Stimulated activated CD8-positive, alpha-beta memory T cell treated with anti-CD3 and anti-CD28 coated beads, Interleukin-15, amount 100 ng/mL, for 48 hours (primary cell): ENCODE measurements at places on chromosomes 5 and 9.

DNA sequence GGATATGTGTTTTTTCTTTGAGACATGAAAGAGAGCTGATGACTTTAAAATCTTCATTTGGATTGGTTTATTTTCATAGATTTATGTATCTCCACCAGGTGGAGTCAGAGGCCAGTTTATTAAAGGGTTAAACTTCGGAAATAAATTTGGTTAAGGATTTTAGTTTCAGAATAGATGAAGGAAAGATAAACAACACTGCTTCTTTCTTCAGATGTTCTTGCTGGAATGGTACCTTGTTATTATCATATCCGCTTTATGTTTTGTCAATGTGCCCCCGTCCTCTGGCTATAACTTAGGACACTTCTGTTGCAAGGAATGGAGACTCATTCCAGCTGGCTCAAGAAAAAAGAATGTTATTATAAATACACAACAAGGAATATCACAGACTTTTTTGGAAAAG, 81.2 kb downstream of the ALDH1A1 start:
- DNase-seq, result no peak

DNA sequence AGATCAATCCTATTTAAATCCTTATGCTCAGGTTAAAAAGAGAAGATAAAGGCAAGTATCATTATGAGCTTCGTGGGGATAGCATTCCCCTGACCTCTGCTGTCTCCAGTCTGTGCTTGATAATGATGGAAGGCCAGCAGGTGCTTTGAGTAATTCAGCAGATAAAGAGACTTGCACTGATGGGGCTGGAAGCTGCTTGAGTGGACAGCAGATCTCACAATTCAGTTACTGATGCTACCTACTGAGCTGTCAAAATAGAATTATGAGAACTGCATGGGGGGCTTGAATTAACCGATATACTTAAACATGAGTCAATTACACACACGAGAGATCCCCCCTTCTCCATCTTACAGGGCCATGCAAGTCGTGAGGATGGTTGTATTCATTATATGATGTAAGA, 107.7 kb upstream of the GPR151 start:
- DNase-seq, result no peak

DNA sequence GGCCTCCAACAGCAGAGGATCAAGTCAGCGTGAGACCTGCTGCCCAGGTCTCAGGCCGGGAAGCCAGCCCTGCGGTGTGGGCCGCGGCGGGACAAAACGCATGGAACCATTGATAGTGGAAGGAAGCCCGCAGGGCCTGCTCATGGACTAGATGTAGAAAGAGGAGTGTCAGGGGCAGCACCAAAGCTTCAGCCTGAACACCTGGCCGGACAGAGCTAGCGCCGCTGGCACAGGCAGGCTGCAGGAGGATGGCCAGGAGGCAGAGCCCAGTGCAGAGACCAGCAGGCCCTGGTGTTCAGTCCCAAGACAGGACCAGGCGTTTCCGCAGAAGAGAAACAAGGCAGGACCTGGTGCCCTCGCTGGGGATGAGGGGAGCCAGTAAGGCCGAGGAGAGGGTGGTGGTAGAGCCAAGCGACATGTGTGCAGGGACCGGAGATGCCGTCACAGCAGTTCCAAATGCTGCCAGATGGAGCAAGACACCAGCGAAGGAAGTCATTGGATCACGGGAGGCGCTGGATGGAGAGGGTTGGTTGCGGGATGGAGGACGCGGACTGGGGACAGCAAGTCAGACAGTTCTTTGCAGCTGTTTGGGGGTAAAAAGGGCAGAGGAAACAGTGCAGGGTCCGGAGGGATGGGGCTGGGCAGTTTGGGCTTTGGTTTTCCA, 42.1 kb upstream of the OLFM1 start:
- no peak for DNase-seq

DNA sequence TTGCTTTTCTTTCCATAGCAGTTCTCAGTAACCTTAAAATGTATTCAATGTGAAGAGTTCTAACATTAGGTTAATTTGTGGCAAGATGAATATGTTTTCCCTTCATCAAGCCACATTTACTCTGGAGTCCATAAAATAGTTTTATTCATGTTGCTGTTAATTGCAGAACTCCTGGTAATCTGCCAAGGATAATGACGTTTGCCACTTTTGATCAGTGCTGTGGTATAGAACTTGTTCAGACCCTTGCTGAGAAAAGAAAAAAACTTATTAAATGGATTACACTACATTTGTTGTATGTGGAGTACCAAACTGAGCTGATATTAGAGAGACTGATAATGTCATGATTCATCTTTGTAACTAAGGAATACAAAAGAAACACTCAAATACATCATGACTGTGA, 212.4 kb upstream of the DMAC1 start:
- no peak for DNase-seq

- DNase-seq, result no peak
Measured at GRCh38 chr9:2630158-2630557, 8.6 kb downstream of the VLDLR start.
